ENCODE measurements at places on chromosomes 7 and 10.
A peak's percentile ranks its signal among the peaks of the same experiment; 100 is the strongest.

DNA sequence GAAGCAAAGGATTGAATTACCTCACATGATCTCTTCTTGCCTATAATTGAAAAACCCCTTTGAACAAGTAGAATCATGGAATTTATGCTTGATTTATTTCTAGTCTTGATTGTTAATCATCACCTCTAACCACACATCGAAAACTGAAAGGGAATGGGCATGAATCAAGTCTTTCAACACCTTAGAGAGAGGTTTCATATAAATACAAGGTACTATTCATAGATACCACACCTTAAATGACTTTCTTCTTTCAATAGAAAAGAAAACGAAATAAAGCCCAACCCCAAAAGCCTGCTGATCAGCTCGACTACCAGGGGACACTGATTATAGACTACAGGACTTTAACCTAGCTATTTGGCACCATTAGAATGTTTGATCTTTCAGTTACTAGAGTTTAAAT is 128.6 kb upstream of the PTPRZ1 start:
- DNase-seq = peak; percentile 78

- DNase-seq = no peak
These were observed 59.0 kb upstream of the EN2 start for GRCh38 chr7:155398944-155399343.

GRCh38 chr7:151436446-151437158 is 3.3 kb downstream of the CRYGN start:
- DNase-seq = no peak

GRCh38 chr7:139430443-139430842 is 53.0 kb downstream of the KLRG2 start:
- DNase-seq = no peak

GRCh38 chr10:96719200-96719599 is 1.1 kb downstream of the PIK3AP1 start:
- DNase-seq = no peak

DNA sequence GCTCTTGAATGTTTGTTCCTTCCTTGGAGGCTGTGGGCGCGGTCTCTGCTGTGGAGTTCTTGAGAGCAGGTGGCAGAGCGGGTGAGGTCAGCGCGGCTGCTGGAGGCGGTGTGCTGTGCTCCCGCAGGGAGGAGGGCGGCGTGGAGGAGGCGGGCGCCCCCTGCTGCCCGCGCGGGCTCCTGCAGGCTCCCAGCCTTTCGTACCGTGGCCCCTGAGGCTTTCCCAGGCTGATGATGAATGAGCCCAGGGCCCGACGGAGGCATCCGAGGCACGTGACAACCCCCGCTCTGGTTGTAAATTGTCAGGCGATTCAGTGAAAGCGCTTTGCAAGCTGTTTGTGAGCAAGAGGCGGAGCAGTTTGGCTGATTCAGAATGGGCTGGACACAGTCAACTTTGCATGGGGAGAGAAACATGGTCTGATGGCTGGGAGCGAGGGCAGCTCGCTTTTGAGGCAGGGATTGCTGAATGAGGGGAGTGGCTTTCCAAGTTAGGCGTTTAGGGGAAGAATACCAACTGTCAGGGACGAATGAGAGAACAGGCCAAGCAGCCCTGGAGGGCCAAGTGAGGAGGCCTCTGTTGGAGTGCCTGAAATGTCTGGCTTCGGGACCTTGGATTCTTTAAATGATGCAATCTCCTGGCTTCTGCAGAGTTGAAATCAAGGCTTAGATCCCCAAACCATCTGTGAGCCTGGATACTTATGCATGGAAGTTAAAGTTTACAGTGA is 46.6 kb downstream of the CDHR3 start:
- peak; percentile 87 for DNase-seq

- no peak for DNase-seq
These were observed 192.6 kb upstream of the CXCL12 start for GRCh38 chr10:44577533-44577932.

GRCh38 chr10:29255104-29255503 is 33.8 kb upstream of the LYZL1 start:
- no peak for DNase-seq

GRCh38 chr10:122140461-122140902 is 130.6 kb upstream of the BTBD16 start:
- no peak for DNase-seq

DNA sequence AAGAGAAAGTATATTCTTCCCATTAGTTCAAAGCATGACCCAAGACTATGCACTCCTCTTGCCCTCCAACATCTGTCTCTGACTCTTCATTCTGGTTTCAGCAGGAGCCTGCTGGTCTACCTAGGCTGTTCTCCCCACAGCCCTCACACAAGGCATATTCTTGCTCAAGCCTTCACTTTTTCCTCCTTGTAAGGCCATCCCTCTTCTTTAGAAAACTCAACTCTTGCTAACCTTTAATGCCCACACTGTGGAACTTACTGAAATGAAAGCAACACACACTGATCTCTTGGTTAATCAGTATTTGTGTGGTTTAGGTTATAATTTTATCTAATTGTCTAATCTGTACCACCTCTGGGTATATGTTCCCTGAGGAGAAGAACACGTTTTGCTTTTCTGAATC is 75.8 kb downstream of the PRKCQ start:
- DNase-seq = no peak

- no peak for DNase-seq
These were observed 4.8 kb downstream of the PANK1 start for GRCh38 chr10:89640241-89640640.

DNA sequence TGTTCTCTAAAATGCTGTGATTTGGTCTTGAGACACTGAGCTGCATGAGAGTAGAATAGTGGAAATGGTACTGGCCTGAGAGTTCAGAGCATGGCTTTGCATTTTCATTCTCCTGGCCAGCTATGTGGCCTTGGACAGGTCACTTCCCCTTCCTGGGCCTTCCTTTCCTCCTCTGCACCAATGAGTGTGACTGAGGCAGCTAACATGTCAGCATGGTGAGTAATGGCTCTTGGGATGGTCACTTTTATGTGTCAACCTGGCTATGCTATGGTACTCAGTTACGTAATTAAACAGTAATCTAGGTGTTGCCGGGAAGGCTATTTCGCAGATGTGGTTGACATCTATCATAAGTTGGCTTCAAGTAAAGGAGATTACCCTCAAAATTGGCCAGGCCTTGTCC is 109.3 kb downstream of the RTKN2 start:
- DNase-seq = no peak

- peak; percentile 60 for DNase-seq
These were observed 27.0 kb downstream of the MMD2 start for GRCh38 chr7:4931943-4932342.

- no peak for DNase-seq
These were observed 49.4 kb downstream of the SCRN1 start for GRCh38 chr7:29940199-29940598.

GRCh38 chr7:44045226-44046014 is 918 bp downstream of the DBNL start:
- DNase-seq = peak; percentile 54

Measured in MM.1S (cell line).